Kidney (tissue), 22 donors: ENCODE measurements at places on chromosomes 13 and 19.

- H3K4me3 ChIP-seq, result no peak overlapping the region
- H3K27ac ChIP-seq, result no peak overlapping the region
- DNase-seq, result no peak
- no peaks in the 10 kb centered on the region for H3K36me3 ChIP-seq
- H3K27me3 ChIP-seq, result no peaks in the 10 kb centered on the region
Observed at GRCh38 chr13:47049276-47049989, 152.6 kb upstream of the HTR2A start.

GRCh38 chr19:54096617-54097106 is 3.9 kb downstream of the OSCAR start:
- no peak overlapping the region for H3K27ac ChIP-seq
- no peaks in the 10 kb centered on the region for H3K4me1 ChIP-seq
- H3K27me3 ChIP-seq, result no peaks in the 10 kb centered on the region
- DNase-seq, result no peak

DNA sequence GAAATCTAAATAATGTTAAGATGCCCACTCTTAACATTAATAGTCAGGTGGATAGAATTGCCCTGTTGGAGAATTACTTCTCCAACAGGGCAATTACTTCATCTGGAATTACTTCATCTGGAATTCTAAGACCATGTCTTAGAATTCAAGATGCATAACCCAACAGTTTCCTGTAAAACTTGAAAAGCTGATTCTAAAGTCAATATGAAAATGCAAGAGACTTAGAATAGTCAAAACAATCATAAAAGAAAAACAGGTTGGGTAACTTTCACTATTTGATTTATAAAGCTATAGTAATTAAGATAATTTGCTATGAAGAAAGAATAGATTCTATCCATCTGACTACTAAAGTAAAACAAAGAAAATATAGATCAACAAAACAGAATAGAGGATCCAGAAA is 75.2 kb downstream of the ABCC4 start:
- H3K27ac ChIP-seq, result no peak overlapping the region
- H3K4me1 ChIP-seq, result no peaks in the 10 kb centered on the region
- H3K4me3 ChIP-seq, result no peak overlapping the region
- H3K27me3 ChIP-seq, result no peaks in the 10 kb centered on the region

DNA sequence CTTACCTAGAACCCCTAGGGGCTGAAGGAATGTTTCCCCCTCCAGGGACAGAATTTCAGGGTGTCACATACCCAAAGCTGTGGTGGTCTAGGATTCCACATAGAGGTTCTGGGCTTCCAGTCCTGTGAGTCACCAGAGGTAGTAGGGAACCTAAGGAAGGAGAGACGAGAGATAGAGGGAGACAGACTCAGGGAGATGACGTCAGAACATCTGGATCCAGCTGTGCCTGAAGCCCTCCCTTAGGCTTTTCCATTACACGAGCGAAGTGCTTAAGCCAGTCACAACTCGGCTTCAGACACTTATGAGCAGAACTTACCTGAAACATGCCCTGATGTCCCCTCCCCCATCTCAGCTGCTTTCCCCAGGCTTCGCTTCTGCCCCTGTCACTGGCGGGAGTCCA is 11.8 kb upstream of the SELENOW start:
- H3K27ac ChIP-seq, result no peak overlapping the region
- H3K27me3 ChIP-seq, result no peaks in the 10 kb centered on the region
- H3K36me3 ChIP-seq, result no peaks in the 10 kb centered on the region
- no peak overlapping the region for H3K4me3 ChIP-seq
- H3K4me1 ChIP-seq, result no peaks in the 10 kb centered on the region

DNA sequence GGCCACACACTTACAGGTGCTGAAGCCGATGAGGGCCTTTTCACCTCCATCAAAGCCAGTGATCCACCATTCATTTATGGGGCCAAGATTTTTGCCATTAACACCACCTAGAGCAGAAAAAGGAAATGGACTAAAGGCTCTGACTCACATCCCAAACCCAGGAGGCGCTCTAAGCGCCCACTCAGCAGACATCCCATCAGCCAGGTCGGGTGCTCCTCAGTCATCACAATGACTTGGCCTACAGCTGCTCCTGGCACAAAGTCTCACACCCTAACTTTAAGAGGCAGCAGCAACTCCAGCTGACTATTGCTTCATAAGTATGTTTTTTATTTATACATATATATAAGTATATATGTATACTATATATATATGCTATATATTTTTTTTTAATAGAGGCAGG is 36.1 kb upstream of the EIF3G start:
- no peaks in the 10 kb centered on the region for H3K4me1 ChIP-seq
- no peak for DNase-seq
- no peaks in the 10 kb centered on the region for H3K27me3 ChIP-seq

DNA sequence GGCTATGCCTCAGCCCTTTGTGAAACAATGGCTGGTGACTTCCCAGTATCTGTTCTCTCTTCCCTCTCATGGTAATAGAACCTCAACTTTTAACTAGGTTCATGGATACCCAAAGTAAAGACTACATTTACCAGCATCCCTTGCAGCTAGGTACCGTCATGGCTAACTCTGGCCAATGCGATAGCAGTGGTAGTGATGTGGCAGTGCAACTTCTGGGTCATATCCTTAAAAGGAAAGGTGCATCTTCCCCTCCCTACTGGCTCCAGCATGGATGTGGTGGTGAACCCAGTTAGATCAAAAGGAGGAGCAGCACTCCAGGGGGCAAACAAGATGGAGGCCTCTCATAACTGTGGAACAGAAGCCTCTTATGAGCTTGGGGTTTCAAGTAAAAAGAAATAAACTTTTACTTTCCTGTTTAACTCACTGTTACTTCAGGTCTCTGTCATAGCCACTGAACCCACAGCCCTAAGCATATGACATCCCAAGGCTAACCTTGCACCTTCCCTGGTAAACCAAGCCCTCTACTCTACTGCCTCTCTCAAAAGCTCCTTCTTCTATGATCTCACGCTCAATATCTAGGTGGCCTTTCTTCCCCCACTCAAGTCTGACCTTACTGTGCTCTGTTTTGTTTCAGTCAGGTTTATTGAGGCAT is 104.4 kb downstream of the DOCK9 start:
- no peak overlapping the region for H3K4me3 ChIP-seq
- H3K27ac ChIP-seq, result no peak overlapping the region
- no peak for DNase-seq
- no peaks in the 10 kb centered on the region for H3K27me3 ChIP-seq

DNA sequence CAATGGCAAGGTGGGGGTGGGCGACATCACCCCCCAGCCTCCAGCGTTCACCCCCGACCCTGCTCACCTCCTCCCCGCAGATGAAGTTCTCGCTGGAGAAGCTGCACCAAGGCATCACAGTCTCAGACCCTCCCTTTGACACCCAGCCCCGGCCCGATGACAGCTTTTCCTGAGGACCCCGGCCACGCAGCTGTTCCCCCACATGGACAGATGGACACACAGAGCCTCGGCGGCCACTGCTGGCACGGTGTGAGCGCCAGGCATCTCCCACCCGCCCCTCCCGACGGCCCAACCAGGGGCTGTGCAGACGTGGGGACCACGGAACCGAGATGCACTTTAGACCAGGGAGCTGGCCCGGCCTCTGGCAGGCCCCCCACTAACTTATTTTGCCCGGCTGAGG is 4.3 kb upstream of the SCN1B start:
- H3K27ac ChIP-seq, result no peak overlapping the region
- H3K4me3 ChIP-seq, result no peak overlapping the region
- H3K36me3 ChIP-seq, result peaks cover 2% of the 10 kb centered on the region
- H3K27me3 ChIP-seq, result no peaks in the 10 kb centered on the region
- H3K4me1 ChIP-seq, result no peaks in the 10 kb centered on the region

DNA sequence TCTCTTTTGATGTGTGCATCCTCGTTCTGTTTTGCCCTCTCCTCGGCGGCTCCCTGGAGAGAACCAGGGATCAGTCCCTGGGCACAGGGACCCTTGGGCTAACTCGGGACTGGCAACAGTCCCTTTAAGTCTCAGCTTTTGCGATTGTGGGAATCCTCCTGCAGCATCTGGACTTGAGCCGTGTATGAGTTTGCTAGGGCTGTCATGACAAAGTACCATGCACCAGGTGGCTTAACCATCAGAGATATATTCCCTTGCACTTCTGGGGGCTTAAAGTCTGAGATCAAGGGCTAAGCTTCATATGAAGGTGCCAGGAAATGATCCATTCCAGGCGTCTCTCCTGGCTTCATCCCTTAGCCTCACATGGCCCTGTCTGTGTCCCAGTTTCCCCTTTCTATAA is 34.5 kb downstream of the ARHGEF18 start:
- no peaks in the 10 kb centered on the region for H3K36me3 ChIP-seq
- no peaks in the 10 kb centered on the region for H3K27me3 ChIP-seq
- H3K27ac ChIP-seq, result no peak overlapping the region

DNA sequence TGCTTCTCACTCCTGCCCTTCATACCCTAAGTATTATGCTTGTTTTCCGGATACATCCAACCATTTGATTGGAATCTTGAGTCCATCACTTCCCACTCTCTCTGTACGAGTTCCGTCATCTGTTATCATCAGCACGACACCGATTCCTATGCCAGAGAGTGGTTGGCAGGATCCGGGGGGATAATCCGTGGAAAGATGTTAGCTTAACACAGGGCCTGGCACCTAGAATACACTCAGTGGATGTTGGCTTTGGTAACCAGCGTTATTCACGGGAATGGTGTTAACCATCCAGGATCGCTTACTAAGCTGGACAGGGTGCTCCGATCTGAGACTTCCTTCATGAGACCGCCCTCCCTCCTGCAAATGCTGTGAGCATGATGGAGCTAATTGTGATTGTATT is 12.4 kb downstream of the VSTM2B start:
- H3K27ac ChIP-seq, result no peak overlapping the region
- no peaks in the 10 kb centered on the region for H3K27me3 ChIP-seq
- H3K36me3 ChIP-seq, result no peaks in the 10 kb centered on the region
- H3K4me1 ChIP-seq, result no peaks in the 10 kb centered on the region
- no peak for DNase-seq

DNA sequence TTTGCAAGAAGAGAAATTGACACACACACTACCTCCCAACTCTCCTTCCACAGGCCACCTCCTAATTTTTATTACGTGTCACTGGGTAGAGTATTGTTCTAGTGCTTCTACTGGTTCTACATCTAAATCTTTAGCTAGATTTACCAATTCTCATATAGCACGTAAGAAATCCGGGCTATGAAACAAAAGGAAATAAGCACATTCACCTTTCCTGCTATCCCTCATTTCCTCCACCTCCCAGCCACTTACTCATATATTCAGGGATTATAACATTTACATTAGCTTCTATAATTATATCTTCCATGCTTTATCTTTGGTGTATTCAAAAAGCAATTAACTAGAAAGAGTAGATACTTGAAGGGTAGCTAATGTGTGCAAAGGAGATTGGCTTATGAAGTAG is 39.7 kb downstream of the USP12 start:
- H3K4me1 ChIP-seq, result peaks cover 4% of the 10 kb centered on the region
- no peaks in the 10 kb centered on the region for H3K27me3 ChIP-seq
- no peak for DNase-seq
- no peak overlapping the region for H3K27ac ChIP-seq
- no peak overlapping the region for H3K4me3 ChIP-seq

DNA sequence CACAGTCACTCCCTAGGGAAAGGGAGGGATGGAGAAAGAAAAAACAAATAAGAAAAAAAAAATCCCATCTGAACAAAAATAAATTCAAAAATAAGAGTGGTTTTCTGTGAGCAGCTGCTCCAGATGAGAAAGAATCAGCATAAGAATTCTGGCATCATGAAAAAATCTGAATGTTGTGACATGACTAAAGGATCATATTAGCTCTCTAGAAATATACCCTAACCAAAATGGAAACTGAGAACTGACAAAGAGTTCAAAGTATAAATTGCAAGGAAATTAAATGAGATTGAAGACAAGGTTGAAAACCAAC is 579.0 kb downstream of the UQCRFS1 start:
- no peak overlapping the region for H3K4me3 ChIP-seq
- no peaks in the 10 kb centered on the region for H3K36me3 ChIP-seq
- H3K27ac ChIP-seq, result no peak overlapping the region
- DNase-seq, result no peak

- no peaks in the 10 kb centered on the region for H3K27me3 ChIP-seq
- peak overlapping the region; percentile 97 for H3K27ac ChIP-seq
- peak; percentile 92 for DNase-seq
- H3K4me3 ChIP-seq, result peak overlapping the region; percentile 89
- H3K36me3 ChIP-seq, result no peaks in the 10 kb centered on the region
- peaks cover 10% of the 10 kb centered on the region for H3K4me1 ChIP-seq
Observed at GRCh38 chr13:46553886-46554858, 1.2 kb downstream of the LRCH1 start.

DNA sequence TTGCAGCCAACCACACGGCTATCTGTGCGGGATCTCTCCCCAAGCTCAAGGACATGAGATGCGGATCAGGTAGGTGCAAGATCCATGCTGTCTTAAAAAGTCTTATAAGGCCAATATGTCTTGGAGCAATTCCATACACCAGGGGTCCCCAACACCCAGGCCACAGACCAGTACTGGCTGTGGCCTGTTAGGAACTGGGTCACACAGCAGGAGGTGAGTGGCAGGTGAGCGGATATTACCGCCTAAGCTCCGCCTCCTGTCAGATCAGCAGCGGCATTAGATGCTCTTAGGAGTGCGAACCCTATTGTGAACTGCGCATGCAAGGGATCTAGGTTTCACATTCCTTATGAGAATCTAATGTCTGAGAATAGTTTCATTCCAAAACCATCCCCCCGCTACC is 68.8 kb upstream of the ZNF599 start:
- H3K27me3 ChIP-seq, result no peaks in the 10 kb centered on the region
- no peak overlapping the region for H3K27ac ChIP-seq
- H3K4me1 ChIP-seq, result no peaks in the 10 kb centered on the region
- no peaks in the 10 kb centered on the region for H3K36me3 ChIP-seq
- DNase-seq, result no peak

GRCh38 chr13:45882626-45883025 is 31.1 kb upstream of the SIAH3 start:
- H3K36me3 ChIP-seq, result no peaks in the 10 kb centered on the region
- DNase-seq, result no peak
- no peak overlapping the region for H3K27ac ChIP-seq
- H3K4me1 ChIP-seq, result no peaks in the 10 kb centered on the region
- no peak overlapping the region for H3K4me3 ChIP-seq

DNA sequence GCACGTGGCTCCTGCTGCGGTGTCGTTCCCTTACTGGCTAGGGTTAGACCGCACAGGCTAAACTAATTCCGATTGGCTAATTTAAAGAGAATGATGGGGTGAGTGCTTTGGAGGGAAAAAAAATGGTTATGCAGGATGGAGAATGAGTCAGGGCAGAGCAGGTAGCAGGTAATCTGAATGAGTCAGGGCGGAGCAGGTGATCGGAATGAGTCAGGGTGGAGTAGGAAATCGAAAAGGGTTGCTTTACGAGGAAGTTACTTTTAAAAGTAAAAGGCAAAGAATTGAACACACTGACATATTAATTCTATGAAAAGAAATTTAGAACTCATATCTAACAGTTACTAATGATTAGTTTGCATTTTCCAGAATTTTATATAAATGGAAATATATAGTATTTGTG is 335.5 kb downstream of the FOXO1 start:
- no peak for DNase-seq
- no peak overlapping the region for H3K27ac ChIP-seq
- no peaks in the 10 kb centered on the region for H3K4me1 ChIP-seq
- H3K27me3 ChIP-seq, result no peaks in the 10 kb centered on the region

GRCh38 chr13:100029933-100030332 is 48.3 kb downstream of the ZIC2 start:
- no peak overlapping the region for H3K4me3 ChIP-seq
- DNase-seq, result no peak
- H3K36me3 ChIP-seq, result no peaks in the 10 kb centered on the region
- no peaks in the 10 kb centered on the region for H3K4me1 ChIP-seq
- H3K27me3 ChIP-seq, result no peaks in the 10 kb centered on the region
